Stimulated activated CD8-positive, alpha-beta memory T cell treated with anti-CD3 and anti-CD28 coated beads, Interleukin-15, amount 100 ng/mL, for 48 hours (primary cell): ENCODE measurements at places on chromosomes 13 and 19.

GRCh38 chr19:55658846-55659459 is 4.1 kb downstream of the U2AF2 start:
- no peak for DNase-seq

GRCh38 chr19:18309525-18310064 is 13.3 kb downstream of the LSM4 start:
- DNase-seq, result no peak

DNA sequence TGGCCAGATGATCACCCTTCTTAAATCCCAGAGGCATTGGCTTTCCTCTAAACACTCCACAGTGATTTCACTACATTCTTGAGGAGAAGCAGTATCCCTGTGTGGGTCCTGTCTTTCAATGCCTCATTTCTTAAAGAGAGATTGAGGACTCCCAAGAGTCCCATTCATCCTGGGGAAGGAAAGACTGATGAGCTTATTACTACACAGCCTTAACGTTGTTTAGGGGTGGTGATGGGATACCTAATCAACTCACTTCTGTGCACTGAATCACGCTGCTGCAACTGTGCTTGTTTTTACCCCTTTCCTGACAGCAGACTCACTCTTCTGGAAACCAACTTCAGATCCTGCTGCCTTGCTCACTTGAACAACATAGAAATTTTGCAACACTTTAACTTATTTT is 203.1 kb downstream of the RGCC start:
- DNase-seq, result no peak

- DNase-seq, result no peak
These were observed 7.3 kb upstream of the RANBP3 start for GRCh38 chr19:5985098-5985783.

DNA sequence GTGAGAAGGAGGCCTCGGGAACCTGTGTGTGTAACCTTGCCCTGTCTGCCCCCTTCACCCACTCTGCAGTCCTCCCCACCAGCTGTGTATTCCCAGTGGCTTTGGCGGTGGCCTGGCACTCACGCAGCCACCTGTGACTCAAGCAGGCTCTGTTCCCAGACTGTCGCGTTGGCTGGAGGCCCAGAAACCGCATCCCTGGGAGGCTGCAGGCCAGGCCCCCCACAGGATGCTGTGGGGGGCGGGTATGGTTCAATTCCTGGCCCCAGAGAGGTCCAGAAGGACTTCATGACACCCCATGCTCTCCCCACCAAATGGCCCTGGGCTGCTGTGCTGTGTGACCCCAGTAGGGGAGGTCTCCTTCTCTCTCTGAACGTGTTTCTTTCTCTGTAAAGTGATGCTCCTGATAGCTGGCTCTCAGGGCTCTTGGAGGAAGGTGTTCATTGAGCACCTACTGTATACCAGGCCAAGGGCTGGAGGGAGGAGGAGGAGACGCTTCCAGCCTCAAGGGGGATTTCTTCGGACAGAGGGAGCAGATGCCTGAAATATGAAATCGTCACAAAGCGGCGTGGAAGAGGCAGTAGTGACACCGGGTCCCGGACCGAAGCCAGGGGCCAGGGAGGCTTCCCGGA is 1.9 kb upstream of the LINGO3 start:
- DNase-seq, result no peak

- DNase-seq, result no peak
These were observed 42.8 kb upstream of the CLDN10 start for GRCh38 chr13:95509521-95510310.

DNA sequence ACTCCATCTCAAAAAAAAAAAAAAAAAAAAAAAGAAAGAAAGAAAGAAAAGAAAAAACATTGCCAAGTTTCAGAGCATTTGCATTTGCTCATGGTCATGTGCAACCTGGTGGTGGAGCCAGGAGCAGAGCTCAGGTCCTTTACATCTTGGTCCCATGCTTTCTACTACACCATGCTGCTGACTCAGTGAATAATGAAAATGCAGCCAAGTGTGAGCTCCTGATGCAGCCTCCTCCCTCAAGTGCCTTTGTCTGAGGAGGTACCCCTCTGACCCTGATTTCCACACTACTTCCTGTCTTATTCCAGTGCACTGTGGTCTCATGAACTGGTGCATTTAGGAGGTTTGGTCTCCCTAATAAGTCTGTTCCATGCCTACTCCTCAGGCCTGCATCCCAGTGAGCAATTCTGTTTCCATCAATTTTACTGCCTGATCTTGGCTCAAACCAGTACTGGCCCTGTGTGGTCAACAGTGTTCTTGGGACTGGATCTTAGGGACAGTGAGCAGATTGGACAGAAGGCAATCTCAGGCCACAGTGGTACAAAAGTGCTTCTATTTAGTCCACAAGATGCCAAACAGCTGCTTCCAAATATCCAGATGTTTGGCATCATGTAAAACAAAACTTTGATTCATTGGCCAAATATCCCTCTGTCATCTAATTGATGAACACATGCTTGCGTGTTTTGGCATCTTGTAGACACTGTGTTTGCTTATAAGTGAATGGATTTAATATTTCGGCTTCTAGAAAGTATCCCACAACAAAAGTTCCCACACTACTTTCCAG is 28.8 kb upstream of the LRCH1 start:
- DNase-seq, result no peak

GRCh38 chr13:110062777-110063442 is 244.0 kb downstream of the COL4A1 start:
- no peak for DNase-seq

GRCh38 chr19:13066226-13066625 is 36.4 kb downstream of the LYL1 start:
- no peak for DNase-seq

GRCh38 chr13:40895227-40896184 is 106.1 kb downstream of the SLC25A15 start:
- DNase-seq, result no peak

- DNase-seq, result peak; percentile 15
These were observed at the start of gene LMO7 for GRCh38 chr13:75635828-75636435. Gene LMO7 (plus strand): TSS chr13:75636330. CDS start chr13:75636658, 328 bp downstream.

GRCh38 chr19:3499738-3500428 is 591 bp downstream of the DOHH start:
- no peak for DNase-seq

DNA sequence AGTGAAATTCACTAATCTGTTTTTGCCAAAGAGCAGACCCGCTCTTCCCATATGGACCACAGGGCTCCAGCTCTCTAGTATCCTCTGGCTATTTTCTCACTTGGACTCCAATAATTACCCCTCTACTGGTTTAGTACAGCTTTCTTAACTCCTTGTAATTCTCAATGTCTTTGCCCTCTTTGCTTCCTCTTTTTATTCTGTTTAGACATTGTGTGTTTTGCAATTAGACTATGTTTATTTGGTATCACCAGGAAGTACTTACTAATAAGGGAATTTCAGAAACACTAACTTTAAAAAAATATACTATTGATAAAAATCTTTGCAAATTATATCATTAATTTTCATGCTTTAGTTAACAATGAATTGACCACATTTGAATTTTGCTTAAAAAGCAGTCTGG is 111.6 kb upstream of the OBI1 start:
- no peak for DNase-seq

GRCh38 chr13:80499536-80500290 is 158.8 kb upstream of the SPRY2 start:
- DNase-seq, result no peak

- DNase-seq, result no peak
These were observed 182.2 kb downstream of the USP12 start for GRCh38 chr13:26989261-26989956.

DNA sequence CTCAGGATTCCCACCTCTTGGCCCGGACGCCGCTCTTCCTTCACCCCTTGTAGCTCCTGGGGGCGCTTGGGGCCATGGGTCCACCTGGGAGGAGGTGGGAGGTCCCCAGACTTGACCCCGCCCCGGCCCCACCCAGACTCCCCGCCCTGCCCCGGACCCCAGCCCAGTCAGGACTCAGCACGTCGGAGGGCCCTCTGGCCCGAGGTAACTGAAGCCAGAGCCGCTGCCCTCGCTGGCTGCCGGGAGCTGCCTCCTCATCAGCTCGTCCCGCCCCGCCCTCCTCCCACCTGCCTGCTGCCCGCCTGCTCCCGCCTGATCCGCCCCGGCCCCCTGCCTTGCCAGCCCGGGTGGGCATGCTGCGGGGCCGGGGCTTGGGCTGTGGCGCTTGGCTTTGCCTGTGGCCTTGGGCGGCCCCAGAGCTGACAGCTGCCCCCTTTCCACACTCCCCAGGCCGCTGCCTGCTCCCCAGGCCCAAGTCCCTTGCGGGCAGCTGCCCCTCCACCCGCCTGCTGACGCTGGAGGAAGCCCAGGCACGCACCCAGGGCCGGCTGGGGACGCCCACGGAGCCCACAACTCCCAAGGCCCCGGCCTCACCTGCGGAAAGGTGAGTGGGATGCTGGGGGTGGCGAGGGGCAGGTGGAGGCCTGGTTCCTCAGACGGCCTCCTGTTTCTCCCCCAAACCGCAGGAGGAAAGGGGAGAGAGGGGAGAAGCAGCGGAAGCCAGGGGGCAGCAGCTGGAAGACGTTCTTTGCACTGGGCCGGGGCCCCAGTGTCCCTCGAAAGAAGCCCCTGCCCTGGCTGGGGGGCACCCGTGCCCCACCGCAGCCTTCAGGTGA is 9.4 kb downstream of the ARHGAP33 start:
- no peak for DNase-seq

GRCh38 chr13:28326056-28326455 is 168.9 kb downstream of the FLT1 start:
- DNase-seq, result no peak

DNA sequence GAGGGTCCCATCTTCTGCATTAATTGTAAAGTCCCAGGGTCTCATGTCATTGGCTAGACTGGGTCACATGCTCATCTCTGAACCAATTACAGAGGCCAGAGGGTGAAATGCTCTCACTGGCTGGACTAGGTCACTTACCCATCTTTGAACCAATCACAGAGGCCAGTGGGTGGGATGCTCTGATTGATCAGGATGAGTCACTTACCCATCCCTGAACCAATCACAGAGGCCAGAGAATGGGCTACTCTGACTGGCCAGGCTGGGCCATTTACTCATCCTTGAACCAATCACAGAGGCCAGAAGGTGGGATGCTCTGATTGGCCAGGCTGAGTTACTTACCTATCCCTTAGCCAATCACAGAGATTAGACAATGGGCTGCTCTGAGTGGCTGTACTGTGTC is 5.3 kb downstream of the MISP start:
- peak; percentile 14 for DNase-seq

DNA sequence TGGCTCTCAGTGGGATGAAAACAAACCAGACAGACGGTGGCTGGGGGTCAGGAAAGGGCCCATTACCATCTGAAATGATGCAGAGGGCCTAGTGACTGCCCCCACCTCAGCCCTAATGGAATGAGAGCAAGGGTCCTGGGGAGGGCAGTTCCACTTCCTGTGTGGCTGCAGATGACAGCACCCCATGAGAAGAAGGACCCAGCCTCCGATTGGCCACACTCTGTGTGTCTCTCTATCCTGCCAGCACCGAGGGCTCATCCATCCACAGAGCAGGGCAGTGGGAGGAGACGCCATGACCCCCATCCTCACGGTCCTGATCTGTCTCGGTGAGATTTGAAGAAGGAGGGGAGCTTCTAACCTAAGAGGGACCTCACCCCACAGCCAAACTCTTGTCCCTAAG is 498 bp downstream of the LILRB1 start:
- DNase-seq, result no peak

GRCh38 chr13:90696656-90697055 is 650.8 kb upstream of the MIR17HG start:
- no peak for DNase-seq

DNA sequence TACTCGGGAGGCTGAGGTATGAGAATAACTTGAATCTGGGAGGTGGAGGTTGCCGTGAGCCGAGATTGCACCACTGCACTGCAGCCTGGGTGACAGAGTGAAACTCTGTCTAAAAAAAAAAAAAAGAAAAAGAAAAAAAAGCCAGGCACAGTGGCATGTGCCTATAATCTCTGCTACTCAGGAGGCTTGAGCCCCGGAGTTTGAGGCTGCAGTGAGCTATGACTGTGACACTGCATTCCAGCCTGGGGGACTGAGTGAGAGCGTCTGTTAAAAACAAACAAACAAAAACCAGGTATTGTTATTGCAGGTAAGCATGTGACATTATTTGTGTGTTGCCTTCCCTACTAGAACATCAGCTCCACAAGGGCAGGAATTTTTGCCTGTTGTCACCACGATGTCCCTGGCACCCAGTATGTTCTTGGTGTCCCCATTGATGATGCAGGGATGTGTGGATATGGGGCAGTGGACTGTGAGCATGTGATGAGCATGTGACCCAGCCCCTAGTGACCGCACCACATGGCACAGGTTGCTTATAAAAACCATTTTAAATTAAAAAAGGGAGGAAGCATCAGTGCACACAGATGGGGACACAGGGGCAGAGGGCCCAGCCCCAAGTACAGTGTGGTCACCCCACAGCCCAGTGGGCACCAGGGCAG is 1.6 kb upstream of the KANK2 start:
- no peak for DNase-seq

DNA sequence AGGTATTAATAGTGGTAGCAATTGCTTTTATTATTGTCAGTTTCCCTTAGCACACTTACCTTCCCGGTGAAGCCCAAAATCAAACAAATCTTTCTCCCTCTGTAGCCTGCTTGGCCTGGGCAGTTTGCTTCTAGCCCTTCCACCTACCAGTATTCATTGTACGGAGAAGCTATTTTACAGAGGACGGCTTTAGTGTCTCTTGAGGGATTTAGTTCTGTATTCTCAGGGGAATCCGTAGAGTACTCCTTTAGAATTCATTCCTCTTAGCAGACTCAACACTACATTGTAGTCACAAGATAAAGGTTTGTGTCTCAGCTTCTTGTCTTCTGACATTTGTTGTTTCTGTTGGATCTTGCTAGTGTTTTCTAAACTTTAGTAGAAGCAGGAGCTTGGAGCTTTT is 24.1 kb upstream of the WTIP start:
- no peak for DNase-seq

GRCh38 chr19:38678217-38678890 is 30.9 kb downstream of the ACTN4 start:
- DNase-seq, result no peak

DNA sequence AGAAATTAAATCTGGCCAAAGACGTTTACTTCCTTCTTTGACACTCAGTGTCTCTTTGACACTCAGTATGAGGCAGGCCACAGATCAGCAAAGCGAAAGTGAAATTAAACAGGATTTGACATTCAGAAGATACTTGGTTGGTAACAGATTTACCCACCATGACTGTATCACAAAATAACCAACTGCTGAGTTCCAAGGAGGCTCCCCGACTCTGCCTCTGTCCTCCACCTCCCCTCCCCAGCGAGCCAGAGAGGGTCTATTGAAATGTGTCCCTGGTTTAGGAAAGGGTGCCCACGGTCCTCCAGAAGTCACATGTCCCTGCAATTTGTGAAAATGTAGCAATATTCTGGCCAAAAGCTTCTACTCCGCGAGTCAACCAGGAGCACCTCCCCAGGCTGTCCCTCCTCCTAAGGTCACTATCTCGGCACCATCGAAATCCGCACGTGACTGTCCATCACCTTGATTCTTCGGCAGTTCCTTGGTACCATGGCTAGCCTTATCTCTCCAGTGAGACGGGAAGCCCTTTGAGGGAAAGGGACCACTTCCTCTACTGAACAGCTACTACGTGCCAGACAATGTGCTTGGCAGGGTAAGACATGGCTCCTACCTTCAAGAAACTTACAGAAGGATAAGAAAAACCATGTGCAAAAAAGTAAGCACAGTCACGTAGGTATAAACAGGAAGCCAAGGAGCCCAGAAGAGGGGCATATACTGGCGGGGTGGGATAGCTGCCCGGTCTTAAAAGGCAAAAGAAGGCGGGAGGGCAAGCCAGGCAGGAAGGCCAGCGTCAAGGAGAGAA is 1.5 kb downstream of the N4BP2L1 start:
- no peak for DNase-seq
